ENCODE measurements at places on chromosomes 4 and X.

- DNase-seq: no peak
Observed at GRCh38 chrX:135893294-135893817, at the start of the genes CT45A10 and SAGE1. TSS of gene CT45A10 (minus strand) at chrX:135893444. CDS start at chrX:135885344, 8,100 bp downstream. TSS of gene SAGE1 (plus strand) at chrX:135893716. CDS start at chrX:135896243, 2,527 bp downstream.

- no peak for DNase-seq
Observed at GRCh38 chrX:38513112-38513742, 48.1 kb upstream of the TSPAN7 start.

DNA sequence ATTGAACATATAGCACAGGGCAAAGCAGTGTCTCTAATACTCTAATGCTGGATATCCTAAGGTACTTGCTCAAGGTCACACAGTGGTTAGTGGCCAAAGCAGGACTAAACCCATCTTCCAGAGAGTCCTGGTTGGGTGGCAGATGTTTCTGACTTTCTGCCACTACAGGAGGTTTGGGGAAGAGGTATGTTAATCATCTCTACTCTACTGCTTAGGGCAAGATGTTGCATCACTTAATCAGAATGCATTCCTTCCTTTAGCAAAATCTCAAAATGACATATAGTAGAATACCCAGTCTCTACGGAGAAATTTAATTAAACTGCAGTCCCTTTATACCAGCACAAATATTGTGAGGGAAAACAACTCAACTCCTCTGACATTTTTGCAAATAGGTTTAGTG is 190.7 kb upstream of the FAM241A start:
- no peak for DNase-seq

DNA sequence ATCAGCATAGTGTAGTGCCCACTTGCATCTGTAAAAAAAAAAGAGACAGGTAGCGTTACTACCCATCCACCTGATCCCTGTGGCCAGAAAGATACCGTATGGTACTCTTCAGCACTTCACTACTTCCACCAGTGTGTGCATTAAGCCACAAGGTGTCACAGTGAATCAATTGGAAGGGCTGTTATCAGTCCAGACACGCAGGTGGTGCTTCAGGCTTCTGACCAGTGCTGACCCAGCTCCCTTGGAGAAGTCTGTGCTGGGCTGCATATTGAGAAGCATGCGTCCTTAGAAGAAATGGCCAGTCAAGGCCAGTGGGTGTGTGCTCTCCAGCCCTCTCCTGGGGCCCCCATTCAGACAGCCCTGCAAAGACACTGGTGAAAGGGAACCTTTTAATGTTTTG is 10.6 kb downstream of the LDB2 start:
- DNase-seq: no peak

GRCh38 chr4:168832763-168833575 is 177.1 kb downstream of the CBR4 start:
- peak; percentile 64 for DNase-seq

GRCh38 chr4:107931775-107932321 is 499 bp downstream of the CYP2U1 start:
- DNase-seq: no peak

GRCh38 chr4:14564281-14564680 is 438.0 kb upstream of the CPEB2 start:
- no peak for DNase-seq

DNA sequence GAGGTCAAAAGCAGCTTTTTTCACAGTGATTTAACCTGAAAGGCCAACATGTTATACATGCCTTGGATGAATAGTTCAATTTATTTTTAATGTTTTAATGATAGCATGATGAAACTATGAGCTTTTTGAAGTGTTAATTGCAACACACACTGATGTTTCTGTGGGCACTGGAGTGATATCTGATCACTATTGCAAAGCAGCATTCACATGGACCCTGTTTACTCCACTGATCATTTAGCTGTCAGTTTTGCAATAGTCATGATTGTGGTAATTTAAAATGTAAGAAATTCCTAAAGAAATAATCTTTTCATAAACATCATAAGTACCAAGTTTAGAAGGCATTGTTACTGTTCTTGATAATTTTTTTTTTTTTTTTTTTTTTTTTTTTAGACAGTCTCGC is 74.1 kb downstream of the ARSJ start:
- no peak for DNase-seq

- DNase-seq: no peak
Observed at GRCh38 chrX:150508451-150509367, 59.7 kb upstream of the MTM1 start.

DNA sequence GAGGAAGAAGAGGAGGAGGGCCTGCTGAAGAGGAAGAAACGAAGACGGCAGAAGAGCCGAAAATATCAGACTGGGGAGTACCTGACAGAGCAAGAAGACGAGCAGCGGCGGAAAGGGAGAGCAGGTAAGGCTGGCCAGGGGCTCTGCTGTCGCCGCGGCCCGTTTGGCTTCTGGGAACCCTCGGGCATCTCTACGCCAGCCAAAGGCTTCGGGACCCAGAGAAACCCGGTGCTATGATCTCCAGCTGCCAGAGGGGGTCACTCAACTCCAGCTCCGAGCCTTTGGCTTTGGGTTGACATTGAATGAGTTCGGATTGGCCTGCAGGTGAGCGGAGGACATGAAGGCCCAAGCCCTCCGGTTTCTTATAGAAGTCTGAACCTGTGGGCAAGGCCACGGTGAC is 42.8 kb downstream of the BCORL1 start:
- DNase-seq: no peak

Measured in kidney glomerular epithelial cell (primary cell).